ENCODE measurements at places on chromosomes 5 and 9. TPM values are rescaled to one million over a fixed set of nuclear protein-coding genes. Genes with fewer than 3 reads are reported as not detected.

EQTN gene
- 1.3 TPM for polyA plus RNA-seq

GRCh38 chr9:124481115-124481514 is 26.1 kb downstream of the NR5A1 start:
- no peak overlapping the region for H3K27ac ChIP-seq
- peaks cover 5% of the 10 kb centered on the region for H3K4me1 ChIP-seq
- no peaks in the 10 kb centered on the region for H3K27me3 ChIP-seq
- no peak for DNase-seq
- H3K36me3 ChIP-seq = no peaks in the 10 kb centered on the region

DNA sequence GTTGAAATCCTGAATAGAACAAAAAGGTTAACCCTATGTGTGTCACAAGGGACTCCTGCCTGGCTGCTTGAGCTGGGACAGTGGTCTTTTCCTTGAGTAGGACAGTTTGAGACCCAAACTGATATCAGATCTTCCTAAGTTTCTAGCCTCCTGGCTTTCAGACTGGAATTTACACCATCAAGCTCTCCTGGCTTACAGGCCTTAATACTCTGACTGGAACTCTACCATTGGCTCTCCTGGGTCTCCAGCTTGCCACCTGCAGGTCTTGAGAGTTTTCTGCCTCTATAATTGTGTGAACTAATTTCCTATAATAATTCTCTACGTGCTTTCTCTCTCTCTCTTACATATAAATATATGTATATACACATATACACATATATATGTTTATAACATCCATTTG is 112.5 kb downstream of the PRR16 start:
- no peaks in the 10 kb centered on the region for H3K27me3 ChIP-seq
- H3K27ac ChIP-seq = no peak overlapping the region
- no peak overlapping the region for H3K4me3 ChIP-seq
- no peaks in the 10 kb centered on the region for H3K36me3 ChIP-seq
- H3K4me1 ChIP-seq = no peaks in the 10 kb centered on the region
- no peak for DNase-seq

DNA sequence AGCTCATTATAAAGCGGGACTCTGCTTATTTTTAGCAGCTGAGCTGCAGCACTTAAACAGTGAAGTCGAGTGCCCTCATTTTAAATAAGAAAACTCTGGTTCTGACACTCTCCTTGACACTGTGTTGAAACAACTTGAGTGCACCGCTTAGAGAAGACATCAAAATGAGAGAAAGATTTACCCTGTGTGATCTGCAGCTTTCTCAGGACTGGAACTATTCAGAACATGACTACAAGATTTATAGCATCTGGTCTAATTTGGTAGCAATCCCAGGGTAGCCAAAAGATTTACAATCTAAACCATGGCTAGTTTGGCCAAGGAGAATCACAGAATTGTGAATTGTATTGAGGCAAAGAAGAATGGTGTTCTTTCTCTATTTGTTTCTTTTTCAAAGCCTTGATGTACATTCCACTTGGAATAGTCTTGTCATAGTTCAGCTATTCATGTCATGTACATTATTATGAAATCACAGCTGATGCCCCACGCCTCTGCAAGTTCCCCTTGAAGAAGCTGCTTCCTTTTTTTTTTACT is 38.7 kb downstream of the PLEKHG4B start:
- no peak overlapping the region for H3K4me3 ChIP-seq
- no peaks in the 10 kb centered on the region for H3K4me1 ChIP-seq
- DNase-seq = no peak
- H3K27me3 ChIP-seq = peaks cover 4% of the 10 kb centered on the region

ANKRD34B gene
- not detected for polyA plus RNA-seq

SMC5 gene
- 14.9 TPM for polyA plus RNA-seq

IL9 gene
- not detected for polyA plus RNA-seq

DNA sequence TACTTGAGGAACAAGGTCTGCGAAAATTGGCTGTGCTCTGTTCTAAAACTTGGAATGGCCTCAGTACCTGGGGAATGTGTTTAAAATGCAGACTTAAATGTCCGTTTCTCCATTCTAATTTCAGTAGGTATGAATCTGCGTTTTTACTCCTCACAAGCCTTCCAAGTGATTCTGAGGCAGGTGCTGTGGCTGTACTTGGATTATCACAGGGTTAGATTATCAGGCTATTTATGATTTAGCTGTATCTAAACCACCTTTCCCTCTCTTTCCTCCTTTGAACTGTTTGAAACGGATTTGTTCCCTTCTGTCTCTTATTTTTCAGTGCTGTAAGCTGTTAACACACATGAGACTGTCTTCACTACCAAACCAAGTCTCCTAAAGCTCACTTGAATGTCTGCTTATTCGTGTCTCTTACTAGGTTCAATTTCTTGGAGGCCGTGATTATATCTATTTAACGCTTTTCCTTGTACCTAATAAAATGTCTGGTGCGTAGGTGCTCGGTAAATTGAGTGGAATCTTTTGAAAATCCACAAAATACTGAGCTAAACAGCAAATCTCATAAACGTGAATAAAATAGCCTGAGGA is 714 bp upstream of the CETN3 start:
- H3K27ac ChIP-seq = peak overlapping the region; percentile 94
- peak overlapping the region; percentile 98 for H3K4me3 ChIP-seq
- H3K27me3 ChIP-seq = no peaks in the 10 kb centered on the region

POU5F2 gene
- 0.12 TPM for polyA plus RNA-seq

GRCh38 chr5:172131690-172132089 is 56.3 kb downstream of the STK10 start:
- peaks cover 19% of the 10 kb centered on the region for H3K4me1 ChIP-seq
- H3K27me3 ChIP-seq = no peaks in the 10 kb centered on the region
- no peak for DNase-seq
- no peak overlapping the region for H3K27ac ChIP-seq
